ENCODE measurements at places on chromosomes 7 and 10. TPM values are rescaled to one million over a fixed set of nuclear protein-coding genes. Genes with fewer than 3 reads are reported as not detected.

ZP3 gene
- total RNA-seq = not detected

ANKRD1 gene
- 1,966 TPM for total RNA-seq

COL26A1 gene
- 0.50 TPM for total RNA-seq

LFNG gene
- 8.3 TPM for total RNA-seq

CACNA2D1 gene
- total RNA-seq = 117 TPM

All from heart right ventricle (tissue), 16 donors.